NCI-H1436 treated with DMSO at 0.1 percent for 48 hours (cell line): ENCODE measurements at places on chromosomes 2 and 18.

- DNase-seq, result no peak
Observed at GRCh38 chr2:152497481-152498052, 162.6 kb downstream of the FMNL2 start.

DNA sequence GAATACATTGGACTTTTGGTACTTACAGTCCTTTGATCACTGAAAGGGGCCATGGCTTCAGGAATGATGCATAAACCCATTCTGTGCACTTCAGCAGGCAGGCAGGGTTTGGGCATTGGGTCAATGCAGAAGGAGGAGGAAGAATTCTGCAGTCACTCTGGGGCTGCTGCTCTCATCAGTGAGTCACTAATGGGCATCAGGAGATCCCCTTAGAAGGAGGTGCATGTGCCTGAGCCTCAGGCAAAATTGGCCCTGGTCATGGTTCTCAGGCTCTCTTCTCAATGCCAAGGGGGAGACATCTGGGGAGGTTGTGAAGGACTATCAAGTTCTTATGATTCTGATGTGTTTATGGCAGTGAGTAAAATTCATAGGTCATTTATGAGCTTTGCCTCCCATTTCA, 52.0 kb upstream of the TNP1 start:
- no peak for DNase-seq

DNA sequence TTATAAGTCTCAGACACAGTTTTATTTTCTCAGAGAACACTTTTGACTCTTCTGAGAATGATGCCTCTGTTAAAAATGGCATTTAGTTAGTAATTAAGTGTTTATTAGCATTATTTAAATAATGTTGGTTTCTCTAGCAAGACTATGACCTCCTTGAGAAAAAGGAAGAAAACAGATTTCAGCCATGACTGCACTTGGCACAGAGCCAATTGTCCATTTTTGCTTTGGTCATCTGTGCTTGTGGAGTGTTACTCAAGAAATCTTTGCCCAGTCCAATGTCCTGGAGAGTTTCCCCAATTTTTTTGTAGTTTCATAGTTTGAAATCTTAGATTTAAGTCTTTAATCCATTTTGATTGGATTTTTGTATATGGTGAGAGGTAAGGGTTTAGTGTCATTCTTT, 1229.4 kb upstream of the FAM98A start:
- no peak for DNase-seq

- no peak for DNase-seq
Observed at GRCh38 chr2:60855989-60856669, 25.2 kb upstream of the REL start.

DNA sequence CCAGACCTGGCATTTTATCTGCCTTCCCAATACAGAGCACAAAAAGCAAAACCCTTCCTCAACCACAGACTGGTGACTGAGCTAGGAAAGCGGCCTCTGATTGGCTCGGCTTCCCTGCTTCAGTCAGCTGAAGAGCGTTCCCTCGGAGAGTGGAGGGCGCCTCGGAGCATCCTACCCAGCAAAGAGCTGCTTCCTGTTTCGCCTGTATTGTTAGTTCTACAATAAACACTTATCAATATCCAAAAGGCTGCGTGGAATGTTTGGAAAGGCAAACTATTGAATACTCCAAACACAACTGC, 125.0 kb downstream of the CACNB4 start:
- peak; percentile 15 for DNase-seq

- no peak for DNase-seq
Observed at GRCh38 chr18:45626330-45627203, 11.3 kb downstream of the SLC14A2 start.

- DNase-seq, result no peak
Observed at GRCh38 chr2:70944111-70944690, 8.5 kb downstream of the ATP6V1B1 start.

GRCh38 chr2:58957188-58957840, 716.2 kb upstream of the FANCL start:
- DNase-seq, result no peak

DNA sequence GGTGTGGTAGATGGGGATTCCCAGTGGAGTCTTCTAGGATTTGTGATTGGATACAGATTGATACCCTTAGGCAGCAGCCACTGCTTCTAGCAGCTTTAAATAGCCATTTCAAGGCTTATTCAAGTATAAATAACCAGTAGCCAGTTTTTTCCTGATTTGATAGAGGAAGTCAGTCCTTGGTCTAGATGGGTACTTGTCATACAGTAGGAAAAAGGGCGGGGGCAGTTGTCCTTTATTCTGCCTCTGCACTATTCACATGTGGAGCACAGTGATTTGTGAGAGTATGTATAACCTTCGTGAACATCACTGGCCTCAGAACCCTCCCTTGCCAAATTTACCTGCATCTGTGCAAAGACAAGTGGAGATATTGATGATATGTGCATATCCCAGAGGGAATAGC, 6.8 kb downstream of the PPP1CB start:
- DNase-seq, result no peak

DNA sequence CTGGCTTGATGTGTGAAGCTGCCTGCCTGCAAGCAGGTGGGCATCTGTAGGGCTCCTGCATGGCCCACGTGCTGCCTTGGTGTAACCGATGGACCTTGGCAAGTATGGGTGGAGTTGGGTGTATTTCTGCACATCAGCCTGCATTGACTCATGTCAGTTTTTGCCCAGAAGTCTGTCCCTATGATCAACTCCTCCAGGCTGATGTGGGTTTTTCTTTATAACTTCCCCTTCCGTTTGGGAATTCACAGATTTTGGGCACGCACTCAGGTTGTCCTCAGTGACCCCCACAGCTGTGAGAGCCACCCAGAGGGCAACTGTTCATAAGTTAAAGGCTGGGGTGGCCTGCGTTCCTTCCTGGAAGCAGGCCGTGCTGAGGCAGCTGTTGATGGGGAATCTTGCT, 123.3 kb downstream of the NCK2 start:
- no peak for DNase-seq

DNA sequence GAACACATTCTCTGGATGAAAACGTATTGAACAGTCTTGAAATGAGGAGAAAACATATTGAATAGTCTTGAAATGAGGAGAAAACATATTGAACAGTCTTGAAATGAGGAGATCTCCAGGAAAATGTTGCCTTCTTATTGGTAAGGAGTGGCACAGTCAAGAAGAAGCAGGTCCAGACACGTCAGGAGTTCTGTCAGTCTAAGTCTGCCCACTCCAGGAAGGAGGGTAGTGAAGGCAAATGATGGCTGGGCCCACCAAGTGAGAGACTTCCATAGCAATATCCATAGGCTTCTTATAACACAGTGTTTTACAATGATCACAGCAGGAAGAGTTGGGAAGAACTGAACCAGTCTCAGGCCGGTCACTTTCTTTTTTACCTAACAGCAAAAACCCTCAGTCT, 316.2 kb downstream of the ETAA1 start:
- DNase-seq, result no peak

GRCh38 chr2:45698554-45698953, 47.1 kb downstream of the PRKCE start:
- DNase-seq, result no peak

GRCh38 chr2:54559593-54560145, 103.5 kb downstream of the SPTBN1 start:
- no peak for DNase-seq

- DNase-seq, result no peak
Observed at GRCh38 chr2:33108483-33109443, 162.0 kb downstream of the LTBP1 start.

- DNase-seq, result no peak
Observed at GRCh38 chr2:159450180-159450579, 163.7 kb upstream of the WDSUB1 start.

GRCh38 chr18:40063488-40063887, 1891.5 kb upstream of the PIK3C3 start:
- no peak for DNase-seq

- no peak for DNase-seq
Observed at GRCh38 chr2:42404676-42405075, 43.7 kb upstream of the COX7A2L start.

DNA sequence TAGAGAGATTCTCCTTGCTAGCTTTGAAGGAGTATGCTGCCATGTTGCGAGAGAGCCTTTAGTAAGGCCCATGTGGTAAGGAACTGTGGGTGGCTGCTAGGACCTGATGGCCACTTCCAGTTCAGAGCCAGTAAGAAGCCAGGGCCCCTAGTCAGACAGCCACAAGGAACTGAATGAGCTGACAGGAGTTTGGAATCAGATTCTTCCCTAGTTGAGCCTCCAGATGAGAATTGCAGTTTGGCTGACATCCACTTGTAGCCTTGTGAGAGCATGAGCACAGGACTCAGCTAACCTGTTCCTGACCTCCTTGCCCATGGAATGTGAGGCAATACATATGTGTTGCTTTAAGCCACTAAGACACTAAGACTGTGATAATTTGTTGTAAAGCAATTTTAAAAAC, 1.2 kb upstream of the WDR7 start:
- no peak for DNase-seq

- DNase-seq, result no peak
Observed at GRCh38 chr2:100817388-100817985, 2.5 kb upstream of the NPAS2 start.

DNA sequence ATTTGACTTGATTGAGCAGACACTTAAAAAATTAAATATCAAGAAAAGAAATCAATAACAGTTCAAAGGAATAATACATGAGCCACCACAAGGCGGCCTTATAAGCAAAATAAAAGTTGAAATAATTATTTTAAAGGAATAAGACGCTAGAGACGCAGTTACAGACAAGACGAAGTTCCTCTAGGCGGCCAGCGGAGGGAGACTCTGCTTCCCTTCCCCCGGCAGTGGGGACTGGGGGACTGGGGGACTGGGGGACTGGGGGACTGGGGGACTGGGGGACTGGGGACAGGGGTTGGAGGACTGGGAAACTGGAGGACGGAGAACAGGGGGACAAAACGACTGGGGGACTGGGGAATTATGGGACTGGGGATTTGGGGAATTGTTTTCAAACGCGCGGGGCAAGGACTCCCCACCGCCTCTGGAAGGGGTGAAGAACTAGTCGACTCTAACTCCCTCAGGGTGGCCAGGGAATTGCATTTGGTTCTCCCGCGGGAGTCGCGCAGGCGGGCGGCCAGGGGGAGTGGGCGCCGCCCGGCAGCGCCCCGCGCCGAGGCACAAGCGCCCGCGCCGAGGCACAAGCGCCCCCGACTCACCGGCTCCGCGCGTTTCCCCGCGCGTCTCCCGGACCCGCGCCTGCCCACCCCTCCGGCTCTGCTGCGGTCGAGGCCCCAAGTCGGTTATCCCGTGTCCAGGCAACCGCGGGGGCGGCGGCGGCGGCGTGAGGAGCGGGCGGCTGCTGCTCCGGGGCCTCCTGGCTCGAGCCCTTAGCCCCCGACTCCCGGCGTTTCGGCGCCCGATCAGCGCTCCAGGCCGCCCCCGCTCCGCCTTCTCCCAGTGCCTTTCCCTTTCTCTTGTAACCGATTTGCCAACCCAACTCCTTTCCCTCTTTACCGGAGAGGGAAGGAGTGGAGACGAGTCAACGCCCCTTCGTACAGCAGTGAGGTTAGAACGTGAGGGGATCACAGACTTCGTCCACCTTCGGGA, at the start of gene CCDC178:
Gene CCDC178 (minus strand): TSS at position 662 of the 984 bp plus-strand sequence. CDS start 28,633 bp downstream, outside the sequence.
- no peak for DNase-seq

- no peak for DNase-seq
Observed at GRCh38 chr2:223147431-223147830, 95.4 kb downstream of the KCNE4 start.

- no peak for DNase-seq
Observed at GRCh38 chr2:235157746-235158482, 206.1 kb downstream of the SH3BP4 start.

GRCh38 chr2:29744976-29745375, 176.4 kb downstream of the ALK start:
- DNase-seq, result no peak

DNA sequence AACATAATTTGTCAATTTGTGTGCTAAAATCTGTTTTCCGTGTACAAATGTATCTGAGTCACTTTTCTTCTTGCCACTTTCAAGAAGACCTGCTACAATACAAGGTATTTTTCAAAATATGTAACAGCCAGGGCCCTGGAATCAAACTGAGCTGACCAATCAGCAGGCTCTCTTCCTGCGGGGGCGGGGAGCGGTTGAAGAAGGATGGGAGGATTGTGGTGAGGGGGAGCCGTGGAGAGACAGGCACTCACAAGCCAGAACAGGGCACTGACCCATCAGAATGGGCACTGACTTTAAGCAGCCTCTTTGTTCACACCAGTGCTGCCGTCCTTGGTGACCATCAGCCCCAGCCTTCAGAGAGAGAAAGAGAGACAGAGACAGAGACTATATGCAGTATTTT, 40.6 kb upstream of the CCNYL1 start:
- DNase-seq, result no peak

DNA sequence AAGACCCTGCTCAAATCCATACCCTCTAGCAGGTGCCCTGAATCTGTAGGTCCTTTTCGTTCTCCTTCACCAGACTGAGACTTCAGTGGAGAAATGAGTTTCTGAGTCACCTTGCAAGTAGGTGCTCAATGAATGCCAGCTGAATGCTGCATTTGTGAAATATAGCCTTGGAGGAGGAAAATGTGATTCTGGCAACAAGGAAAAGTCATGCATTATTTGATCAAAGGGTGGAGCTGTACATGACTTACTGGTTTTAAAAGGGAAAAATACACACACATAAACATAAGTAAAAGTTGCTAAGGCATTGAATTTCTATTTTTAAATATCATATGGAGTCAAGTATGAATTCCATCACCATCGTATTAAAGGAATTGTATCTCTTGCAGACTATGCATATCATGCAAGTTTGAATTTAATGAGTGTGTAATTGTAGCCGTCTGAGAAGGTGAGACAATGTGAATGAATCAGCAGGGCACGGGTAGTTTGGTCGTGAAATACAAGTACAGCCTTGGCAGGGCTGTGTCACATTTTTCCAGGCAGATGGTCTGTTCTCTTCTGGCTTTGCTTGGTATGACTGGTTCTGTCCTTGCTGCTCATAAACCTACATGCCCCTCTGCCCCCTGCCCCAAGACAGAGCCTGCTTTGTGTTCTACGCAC, 160.8 kb downstream of the COL6A3 start:
- no peak for DNase-seq

DNA sequence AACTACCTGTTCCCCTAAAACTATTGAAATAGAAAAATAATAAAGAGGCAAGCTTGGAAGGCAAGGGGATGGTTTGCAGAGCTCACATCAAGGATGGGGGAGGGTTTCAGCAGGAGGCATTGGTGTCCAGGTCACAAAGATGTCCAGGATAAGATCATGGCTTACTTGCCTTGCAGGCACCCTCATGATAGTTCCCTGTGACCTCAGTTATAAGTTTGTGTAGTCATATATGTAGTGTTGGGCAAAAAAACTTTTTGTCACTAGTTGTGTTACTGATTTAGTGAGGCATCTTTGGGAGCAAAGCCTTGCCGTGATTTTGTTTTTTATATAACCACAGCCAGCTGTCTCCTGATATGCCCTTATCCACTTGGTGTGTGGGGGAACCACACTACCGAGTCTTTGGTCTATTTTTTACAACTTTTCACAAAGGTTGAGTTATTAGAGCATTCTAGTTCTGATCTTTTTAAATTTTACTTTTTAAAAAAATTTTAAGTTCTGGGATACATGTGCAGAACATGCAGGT, 53.3 kb downstream of the IL1R2 start:
- DNase-seq, result no peak

DNA sequence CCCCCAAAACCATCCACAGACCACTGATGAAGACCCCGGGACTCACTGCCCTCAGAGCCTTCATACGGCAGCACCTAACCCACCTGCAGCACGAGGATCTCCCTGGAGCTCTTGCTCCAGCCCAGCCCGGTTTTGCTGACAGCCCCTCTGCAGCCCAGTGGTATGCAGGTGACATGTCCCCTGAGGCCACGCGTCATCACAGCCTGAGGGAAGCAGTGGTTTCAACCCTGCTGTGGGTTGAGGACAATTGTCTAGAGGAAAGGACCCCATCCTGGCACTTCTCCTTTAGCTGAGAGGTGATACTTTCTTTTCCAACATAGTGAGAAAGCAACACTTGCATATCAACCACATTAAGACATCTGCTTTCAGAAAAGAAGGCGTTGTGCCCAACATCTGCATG, 134.0 kb downstream of the SEPTIN10 start:
- DNase-seq, result no peak

GRCh38 chr2:64967601-64968000, 21.6 kb upstream of the SLC1A4 start:
- no peak for DNase-seq
